GM23338 (cell line): ENCODE measurements at places on chromosomes 16 and 17.

- no peak for DNase-seq
Measured at GRCh38 chr16:12362482-12363458, 386.2 kb downstream of the SNX29 start.

- DNase-seq = no peak
Measured at GRCh38 chr16:83686726-83687125, 121.1 kb upstream of the HSBP1 start.

DNA sequence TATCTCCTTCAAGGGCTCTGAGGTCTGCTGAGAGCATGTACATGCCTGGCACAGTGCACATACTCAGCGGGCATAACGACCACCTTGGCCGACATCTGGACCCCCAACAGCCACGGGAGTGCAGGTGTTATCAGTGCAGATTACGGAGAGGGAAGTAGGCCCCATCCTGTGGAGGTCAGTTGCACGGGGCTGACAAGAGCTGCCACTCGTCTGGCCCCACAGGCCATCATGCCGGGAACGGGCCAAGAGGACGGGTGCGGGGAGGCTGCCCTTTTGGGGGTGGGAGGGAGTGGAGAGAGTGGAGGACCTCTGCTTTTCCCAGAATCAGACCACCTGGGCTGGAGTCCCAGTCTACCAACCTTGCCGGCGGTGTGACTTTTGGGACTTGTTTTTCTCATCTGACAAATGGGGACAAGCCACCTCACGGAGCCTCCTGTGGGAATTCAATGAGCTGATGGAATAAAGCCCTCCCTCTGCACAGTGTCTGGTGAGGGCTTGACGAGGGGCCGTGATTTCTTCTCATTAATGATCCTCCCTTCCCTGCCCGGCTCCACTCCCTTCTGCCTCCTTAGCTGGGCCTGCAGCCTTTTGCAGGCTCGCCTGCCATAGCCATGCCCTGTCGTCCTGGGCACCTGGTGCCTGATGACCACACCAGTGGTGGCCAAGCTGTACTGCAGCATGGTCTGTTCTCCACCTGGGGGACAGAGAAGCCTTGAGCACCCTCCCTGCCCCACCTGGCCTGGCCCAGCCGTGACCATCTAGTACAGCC lies 4.6 kb downstream of the PRSS33 start:
- DNase-seq = peak; percentile 55

DNA sequence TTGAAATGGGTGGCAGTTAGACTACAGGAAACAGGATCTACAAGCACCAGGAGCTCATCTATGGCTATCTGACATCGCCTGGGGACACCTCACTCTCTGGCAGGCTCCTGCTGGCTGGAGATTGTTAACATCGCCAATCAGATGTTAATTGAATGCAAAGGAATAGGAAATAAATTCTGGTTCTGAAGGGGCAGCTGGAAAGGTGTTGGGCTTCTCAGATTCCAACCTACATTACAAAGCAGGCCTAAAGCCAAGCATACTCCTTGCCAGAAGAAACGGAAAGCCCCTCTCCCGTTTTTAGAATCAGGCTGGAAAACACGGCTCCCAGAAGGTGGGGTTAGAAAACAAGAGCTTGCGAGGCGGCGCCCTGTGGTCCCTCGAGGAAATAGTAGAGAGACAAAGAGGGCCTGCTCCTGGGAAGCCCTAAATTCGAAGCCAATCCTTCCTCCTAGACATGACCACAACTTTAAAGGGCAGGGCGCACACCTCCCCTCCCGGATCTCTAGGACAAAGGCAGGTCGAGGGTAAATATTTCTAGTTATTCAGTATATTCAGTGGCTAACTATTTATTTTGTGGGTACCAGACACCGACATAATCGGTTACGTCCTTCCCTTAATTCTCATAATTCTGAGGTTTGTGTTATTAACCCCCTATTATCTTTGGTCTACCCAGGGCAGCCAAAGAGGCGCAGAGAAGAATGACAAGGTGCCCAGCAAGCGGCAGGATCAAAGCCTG lies 763 bp upstream of the TOM1L1 start:
- DNase-seq = peak; percentile 70

DNA sequence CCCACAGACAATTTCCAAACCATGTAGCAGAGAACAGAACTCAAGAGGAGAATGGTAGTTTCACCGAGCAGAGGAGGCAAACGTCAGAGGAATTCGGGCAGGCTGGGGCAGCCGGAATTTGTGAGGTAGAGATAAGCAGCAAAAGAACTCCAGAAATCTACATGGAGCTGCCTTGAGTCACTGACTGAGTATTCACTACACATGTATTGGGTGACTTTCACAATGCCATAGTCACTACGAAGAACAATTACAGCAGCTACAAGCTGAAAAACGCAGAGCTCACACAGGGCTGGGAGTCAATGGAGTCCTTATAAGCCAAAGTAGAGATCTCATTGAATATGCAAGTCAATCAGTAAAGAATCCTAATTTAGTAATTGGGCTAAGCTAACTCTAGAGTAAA lies 13.4 kb downstream of the CMC2 start:
- no peak for DNase-seq

DNA sequence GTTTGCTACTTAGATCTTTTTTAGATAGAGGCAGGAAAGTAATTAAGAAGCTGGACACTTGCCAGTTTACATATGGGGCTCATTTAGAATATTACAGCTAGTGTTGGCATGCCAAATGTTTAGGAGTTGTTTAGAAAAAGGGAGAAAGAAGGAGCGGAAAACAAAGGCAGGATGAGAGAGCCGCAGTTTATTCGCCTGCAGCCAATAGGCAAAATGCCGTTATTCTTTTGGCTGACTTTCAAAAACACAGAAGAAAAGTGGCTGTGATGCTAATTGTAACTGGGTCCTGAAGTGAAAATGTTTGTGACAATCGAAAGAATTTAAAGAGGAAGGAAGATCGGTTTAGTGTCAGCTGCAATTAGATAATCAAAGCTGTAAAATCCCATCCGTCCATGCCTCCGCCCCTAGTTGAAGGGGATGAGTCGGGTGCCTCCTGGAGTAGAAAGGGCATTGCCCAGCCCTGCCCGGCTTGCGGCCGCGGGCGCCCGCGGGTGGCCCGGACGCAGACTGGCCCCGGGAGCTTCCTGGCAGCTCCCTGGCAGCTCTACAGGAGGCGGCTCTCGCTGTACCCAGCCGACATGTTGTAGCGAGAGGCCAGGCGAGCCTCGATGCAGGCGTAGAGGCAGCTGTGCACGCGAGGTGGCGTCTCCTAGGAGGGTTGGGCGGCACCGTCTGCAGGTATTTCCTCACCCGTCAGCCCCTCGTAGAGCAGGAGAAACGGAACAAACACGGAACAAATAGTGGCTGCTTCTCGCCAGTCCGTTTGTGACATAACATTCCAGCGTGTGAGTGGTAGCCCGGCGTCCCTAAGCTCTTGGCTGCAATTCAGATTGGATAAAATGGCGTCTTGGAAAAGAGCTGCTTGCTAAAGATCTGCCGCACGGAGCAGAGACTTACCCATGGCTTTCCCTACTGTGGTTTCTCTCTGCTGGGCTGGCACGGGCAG lies 82.2 kb downstream of the TNRC6C start:
- peak; percentile 27 for DNase-seq

DNA sequence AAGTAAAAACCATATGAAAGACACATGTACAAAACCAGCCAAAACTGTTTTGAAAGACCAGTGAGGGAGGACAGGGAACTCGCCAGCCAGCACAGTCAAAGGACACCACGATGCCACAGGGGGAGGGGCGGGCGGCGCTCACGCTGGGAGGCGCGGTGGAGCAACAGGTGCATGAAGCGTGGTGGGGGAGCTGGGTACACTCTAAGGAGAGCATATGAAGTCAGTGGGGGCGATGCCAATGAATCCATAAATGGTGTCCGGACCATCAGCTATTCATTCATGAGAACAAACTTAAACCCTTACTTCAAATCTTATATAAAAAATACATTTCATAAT lies 101.0 kb upstream of the DNAH17 start:
- DNase-seq = no peak
